ENCODE measurements at places on chromosomes 7 and 10. TPM values are rescaled to one million over a fixed set of nuclear protein-coding genes. Genes with fewer than 3 reads are reported as not detected.

The CPN1 gene
- not detected for total RNA-seq

The SYT15 gene
- total RNA-seq, result 1.00 TPM

The DGKB gene
- not detected for total RNA-seq

The DCLRE1C gene
- 22.3 TPM for total RNA-seq

The LIPN gene
- total RNA-seq, result 0.66 TPM

All from natural killer cell (primary cell).